ENCODE measurements at places on chromosomes 3 and 15. TPM values are rescaled to one million over a fixed set of nuclear protein-coding genes. Genes with fewer than 3 reads are reported as not detected.

PTH1R gene
- 14.9 TPM for total RNA-seq

SLC12A8 gene
- total RNA-seq = 11.8 TPM

- no peak overlapping the region for H3K27ac ChIP-seq
- H3K36me3 ChIP-seq = no peaks in the 10 kb centered on the region
- H3K4me3 ChIP-seq = no peak overlapping the region
- H3K27me3 ChIP-seq = no peaks in the 10 kb centered on the region
Observed at GRCh38 chr3:178436773-178437172, 99.5 kb upstream of the KCNMB2 start.

DNA sequence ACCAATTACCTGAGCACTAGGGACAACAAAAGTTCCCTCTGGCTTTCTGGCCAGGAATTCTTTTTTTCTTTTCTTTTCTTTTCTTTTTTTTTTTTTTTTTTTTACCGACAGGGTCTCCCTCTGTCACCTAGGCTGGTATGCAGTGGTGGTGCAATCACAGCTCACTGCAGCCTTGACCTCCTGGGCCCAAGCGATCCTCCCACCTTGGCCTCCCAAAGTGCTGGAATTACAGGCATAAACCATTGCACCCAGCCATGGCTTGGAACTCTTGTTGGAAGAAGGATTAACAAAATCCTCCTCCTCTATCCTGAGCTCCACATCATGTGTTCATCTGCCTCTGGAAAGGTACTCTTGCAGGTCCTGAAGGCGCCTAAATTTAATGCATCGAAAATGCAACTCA is 2.9 kb upstream of the LTF start:
- H3K27ac ChIP-seq = no peak overlapping the region
- no peak overlapping the region for H3K4me3 ChIP-seq
- no peaks in the 10 kb centered on the region for H3K36me3 ChIP-seq

- H3K4me1 ChIP-seq = no peaks in the 10 kb centered on the region
- no peaks in the 10 kb centered on the region for H3K36me3 ChIP-seq
- no peak overlapping the region for H3K27ac ChIP-seq
- no peak overlapping the region for H3K4me3 ChIP-seq
Observed at GRCh38 chr3:59780209-59780608, 730.4 kb upstream of the CFAP20DC start.

Measured in upper lobe of right lung (tissue), 1 donor.